ENCODE measurements at places on chromosomes 7 and 10. TPM values are rescaled to one million over a fixed set of nuclear protein-coding genes. Genes with fewer than 3 reads are reported as not detected.

DNA sequence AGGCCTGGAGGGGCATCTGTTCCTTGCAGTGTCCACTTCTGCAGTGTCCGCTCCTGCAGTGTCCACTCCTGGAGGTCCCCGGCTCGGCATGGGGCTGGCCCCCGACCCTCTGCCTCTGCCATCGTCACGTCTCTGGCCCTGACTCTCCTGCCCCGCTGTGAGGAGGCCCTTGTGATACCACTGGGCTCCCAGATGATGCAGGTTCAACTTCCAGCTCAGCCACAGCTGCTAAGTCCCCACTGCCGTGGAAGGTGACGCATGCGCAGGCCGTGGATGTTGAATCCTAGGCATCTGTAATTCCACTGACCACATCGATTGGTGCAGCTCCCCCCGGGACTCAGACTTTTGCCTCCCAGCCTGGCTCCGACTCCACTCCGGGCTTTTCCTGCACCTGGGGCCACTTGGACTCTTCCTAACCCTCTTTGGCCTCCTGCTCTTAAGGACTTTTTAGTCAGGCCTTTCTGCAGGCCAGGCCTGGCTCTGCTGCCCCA, 95.1 kb downstream of the GLRX3 start:
- no peak for DNase-seq

GRCh38 chr10:30068492-30069223, 9.3 kb upstream of the JCAD start:
- DNase-seq = no peak

- no peak for DNase-seq
These were observed 92.9 kb upstream of the STK17A start for GRCh38 chr7:43490016-43490415.

DNA sequence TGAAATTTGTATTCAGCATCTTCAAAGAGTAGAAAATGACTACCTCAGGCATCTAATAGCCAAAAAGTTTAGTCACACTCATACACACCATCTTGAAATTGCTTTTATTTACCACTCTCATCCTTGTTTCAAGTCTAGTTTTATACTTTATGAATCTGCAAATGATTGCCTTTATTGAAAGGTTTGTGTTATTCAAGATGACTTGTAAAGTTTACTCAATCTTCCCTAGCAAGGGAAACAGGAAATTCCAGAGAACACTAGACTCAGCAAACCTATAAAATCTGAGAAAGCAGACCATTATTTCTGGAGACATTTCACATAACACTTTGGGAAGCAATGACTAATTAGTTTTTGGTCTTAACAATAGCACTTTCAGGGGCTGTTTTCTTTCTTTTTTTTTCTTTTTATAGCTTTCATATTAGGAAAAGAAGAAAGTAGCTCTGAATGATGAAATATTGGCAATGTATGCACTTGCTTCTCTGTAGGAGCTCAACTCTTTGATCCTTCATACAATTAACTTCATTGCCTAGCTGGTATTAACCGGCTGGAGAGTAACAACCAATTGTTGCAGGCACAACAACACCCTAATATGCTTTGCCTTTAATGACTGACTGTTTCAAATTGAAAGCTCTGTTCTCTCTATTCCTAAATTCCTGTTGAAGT, 68.9 kb upstream of the HDAC9 start:
- no peak for DNase-seq

- no peak for DNase-seq
These were observed 113.0 kb upstream of the DIP2C start for GRCh38 chr10:802506-802905.

ADARB2 gene
- not detected for polyA plus RNA-seq

VDAC2 gene
- 253 TPM for polyA plus RNA-seq

AFAP1L2 gene
- polyA plus RNA-seq = 24.6 TPM

JAKMIP3 gene
- polyA plus RNA-seq = not detected

GRCh38 chr7:23204241-23204640, 22.4 kb downstream of the NUP42 start:
- no peak for DNase-seq

NUTM2A gene
- 1.1 TPM for polyA plus RNA-seq

DNA sequence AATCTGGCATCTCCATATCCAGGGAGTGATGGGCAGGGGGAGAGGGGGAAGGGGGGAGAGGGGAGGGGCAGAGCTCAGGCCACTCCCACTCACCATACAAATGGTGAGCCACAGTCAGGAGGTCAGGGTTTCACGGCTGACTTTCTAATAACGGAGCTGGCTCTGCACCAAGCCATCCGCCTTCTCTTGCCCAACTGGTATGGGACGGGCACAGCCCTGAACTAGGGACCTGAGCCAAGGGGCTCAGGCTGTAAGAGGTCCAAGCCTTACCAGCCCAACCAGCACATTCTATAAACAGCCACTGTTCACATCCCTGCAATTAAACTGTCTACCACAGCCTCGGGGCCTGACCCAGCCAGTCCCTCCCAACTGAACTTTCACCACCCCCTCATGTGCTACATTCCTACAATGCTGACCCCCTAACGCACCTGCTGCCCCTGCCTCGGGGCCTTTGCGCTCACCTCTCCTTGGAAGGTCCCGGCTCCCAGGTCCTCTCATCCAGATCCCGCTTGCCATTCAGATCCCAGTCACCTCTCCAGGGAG, 32.5 kb downstream of the RGS10 start:
- no peak for DNase-seq

FAM241B gene
- 6.8 TPM for polyA plus RNA-seq

DNA sequence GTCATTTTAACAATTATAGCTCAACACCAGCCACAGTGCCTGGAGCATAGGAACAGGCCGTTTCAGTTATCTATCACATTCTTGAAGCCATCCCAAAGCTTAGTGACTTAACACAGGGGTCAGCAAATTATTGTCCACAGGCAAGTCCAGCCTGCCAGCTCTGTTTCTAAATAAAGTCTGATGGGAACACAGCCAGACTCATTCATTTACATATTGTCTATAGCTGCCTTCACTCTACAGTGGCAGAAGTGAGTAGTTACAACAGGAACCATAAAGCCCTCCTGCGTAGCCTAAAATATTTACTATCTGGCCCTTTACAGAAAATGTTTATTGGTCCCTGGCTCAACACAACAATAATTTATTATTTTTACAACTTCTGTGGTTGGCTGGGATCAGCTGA, 407.5 kb upstream of the AUTS2 start:
- DNase-seq = no peak

DNA sequence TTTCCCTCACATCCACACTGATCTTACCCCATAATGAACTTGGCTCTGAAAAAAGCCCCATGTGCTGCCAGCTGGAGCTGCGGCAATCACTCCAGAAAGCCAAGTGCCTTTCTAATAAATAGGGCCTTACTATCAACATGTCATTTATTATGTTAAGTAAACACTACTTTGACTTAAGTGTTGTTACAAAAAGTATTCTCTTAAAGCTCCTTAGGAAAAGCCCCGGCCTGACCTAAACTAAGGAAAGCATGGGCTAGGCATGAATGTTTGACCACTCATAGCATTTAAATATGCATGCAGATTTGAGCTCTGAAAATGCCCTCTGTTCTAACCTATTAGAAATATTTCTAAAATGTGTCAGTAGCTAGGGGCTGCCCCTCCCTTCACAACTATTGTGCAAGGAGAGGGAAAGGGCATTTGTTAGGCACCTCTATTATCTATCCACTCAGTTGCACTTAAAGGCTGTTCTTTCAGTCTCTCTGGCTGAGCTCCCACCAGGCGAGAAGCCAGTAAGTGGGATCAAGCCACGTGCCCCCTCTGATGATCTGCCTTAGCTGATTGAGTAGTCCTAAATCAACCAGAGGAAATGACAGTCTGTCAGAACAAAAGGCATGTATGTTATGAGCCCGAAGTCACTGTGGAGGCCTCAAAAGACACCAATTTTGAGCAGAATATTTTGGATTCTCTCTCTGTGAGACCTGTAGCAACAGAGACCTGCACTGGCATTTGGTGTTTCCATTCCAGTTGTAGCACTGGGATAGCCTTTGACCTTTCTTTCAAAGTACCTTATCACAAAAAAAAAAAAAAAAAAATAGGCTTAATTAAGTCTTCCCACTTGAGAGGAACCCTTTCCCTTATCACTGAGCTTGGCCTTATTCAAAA, 77.1 kb downstream of the ITGB8 start:
- DNase-seq = peak; percentile 84

DNA sequence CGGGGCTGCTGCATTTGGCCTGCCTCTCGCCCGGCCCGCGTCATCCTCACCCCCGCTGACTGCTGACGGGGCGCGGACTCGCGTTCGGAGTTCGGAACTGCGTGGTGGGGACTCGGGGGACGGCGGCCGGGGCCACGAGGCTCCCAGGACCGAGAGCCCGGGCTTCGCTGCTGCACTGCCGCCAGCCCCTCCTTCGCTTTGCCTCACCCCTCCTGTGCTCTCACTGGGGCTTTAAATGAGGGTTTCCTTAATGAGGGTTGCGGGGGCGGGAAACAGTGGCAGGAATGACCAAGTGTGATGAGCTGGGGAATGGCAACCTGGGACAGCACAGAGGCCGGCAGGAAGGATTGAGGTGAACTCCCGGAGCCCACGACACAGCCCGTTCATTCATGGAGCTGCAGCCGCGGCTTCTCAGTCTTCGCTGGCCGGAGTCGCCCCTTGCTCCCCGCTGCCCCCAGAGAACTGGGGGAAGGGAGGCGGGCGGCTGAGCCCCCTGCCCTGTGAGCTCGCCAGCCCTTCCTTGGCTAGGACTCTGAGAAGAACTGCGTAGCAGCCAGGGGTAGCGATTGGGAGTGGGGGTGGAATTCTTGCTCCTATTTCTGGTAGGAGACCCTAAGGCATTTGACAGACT, 1.5 kb upstream of the LRRC4 start:
- DNase-seq = no peak

BAIAP2L1 gene
- polyA plus RNA-seq = 34.8 TPM

Measured in foreskin keratinocyte (primary cell).